ENCODE measurements at places on chromosomes 6 and 20. TPM values are rescaled to one million over a fixed set of nuclear protein-coding genes. Genes with fewer than 3 reads are reported as not detected.

GRCh38 chr6:108403236-108403635 is 108.4 kb downstream of the AFG1L start:
- no peak overlapping the region for H3K27ac ChIP-seq
- H3K4me1 ChIP-seq: no peaks in the 10 kb centered on the region
- no peaks in the 10 kb centered on the region for H3K27me3 ChIP-seq
- DNase-seq: no peak

- no peak overlapping the region for H3K4me3 ChIP-seq
- H3K4me1 ChIP-seq: peaks cover 3% of the 10 kb centered on the region
- no peak overlapping the region for H3K27ac ChIP-seq
- no peaks in the 10 kb centered on the region for H3K27me3 ChIP-seq
These were observed 84.1 kb downstream of the SLC23A2 start for GRCh38 chr20:4916971-4917881.

BPI gene
- not detected for total RNA-seq

- no peak overlapping the region for H3K27ac ChIP-seq
- DNase-seq: no peak
- H3K4me1 ChIP-seq: no peaks in the 10 kb centered on the region
- H3K4me3 ChIP-seq: no peak overlapping the region
- no peaks in the 10 kb centered on the region for H3K27me3 ChIP-seq
These were observed 113.7 kb downstream of the PHACTR3 start for GRCh38 chr20:59718071-59718470.

DNA sequence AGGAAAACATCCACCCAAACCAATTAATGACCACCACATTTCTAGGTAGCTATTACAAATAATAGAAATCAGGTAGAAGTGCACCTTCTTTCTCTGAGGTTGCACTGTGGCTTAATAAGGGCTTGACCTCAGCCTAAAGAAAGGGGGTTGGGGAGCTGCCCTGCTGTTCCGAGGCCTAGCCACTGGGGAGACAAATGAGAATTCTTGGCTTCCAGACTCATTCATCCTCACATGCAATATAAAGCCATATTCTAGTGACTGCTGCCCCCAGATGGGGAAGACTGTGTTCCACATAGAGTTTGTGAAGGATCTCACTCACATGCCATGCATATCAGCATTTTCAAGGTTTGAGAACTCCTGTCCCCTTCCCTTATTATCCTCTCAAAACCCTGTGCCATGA is 22.9 kb downstream of the SAYSD1 start:
- no peak overlapping the region for H3K4me3 ChIP-seq
- no peaks in the 10 kb centered on the region for H3K36me3 ChIP-seq
- peaks cover 6% of the 10 kb centered on the region for H3K4me1 ChIP-seq
- peaks cover 40% of the 10 kb centered on the region for H3K27me3 ChIP-seq

GRCh38 chr6:156167016-156167624 is 610.1 kb upstream of the ARID1B start:
- no peak overlapping the region for H3K4me3 ChIP-seq
- no peaks in the 10 kb centered on the region for H3K36me3 ChIP-seq
- no peaks in the 10 kb centered on the region for H3K27me3 ChIP-seq

GRCh38 chr20:52039790-52040189 is 151.8 kb downstream of the ZFP64 start:
- no peaks in the 10 kb centered on the region for H3K27me3 ChIP-seq
- no peak for DNase-seq
- no peaks in the 10 kb centered on the region for H3K4me1 ChIP-seq
- H3K27ac ChIP-seq: no peak overlapping the region
- no peak overlapping the region for H3K4me3 ChIP-seq
- no peaks in the 10 kb centered on the region for H3K36me3 ChIP-seq

GRCh38 chr20:31712564-31713311 is 9.9 kb downstream of the BCL2L1 start:
- peaks cover 10% of the 10 kb centered on the region for H3K36me3 ChIP-seq
- H3K27ac ChIP-seq: peak overlapping the region; percentile 97
- peaks cover 55% of the 10 kb centered on the region for H3K4me1 ChIP-seq
- no peaks in the 10 kb centered on the region for H3K27me3 ChIP-seq
- H3K4me3 ChIP-seq: peak overlapping the region; percentile 26

DNA sequence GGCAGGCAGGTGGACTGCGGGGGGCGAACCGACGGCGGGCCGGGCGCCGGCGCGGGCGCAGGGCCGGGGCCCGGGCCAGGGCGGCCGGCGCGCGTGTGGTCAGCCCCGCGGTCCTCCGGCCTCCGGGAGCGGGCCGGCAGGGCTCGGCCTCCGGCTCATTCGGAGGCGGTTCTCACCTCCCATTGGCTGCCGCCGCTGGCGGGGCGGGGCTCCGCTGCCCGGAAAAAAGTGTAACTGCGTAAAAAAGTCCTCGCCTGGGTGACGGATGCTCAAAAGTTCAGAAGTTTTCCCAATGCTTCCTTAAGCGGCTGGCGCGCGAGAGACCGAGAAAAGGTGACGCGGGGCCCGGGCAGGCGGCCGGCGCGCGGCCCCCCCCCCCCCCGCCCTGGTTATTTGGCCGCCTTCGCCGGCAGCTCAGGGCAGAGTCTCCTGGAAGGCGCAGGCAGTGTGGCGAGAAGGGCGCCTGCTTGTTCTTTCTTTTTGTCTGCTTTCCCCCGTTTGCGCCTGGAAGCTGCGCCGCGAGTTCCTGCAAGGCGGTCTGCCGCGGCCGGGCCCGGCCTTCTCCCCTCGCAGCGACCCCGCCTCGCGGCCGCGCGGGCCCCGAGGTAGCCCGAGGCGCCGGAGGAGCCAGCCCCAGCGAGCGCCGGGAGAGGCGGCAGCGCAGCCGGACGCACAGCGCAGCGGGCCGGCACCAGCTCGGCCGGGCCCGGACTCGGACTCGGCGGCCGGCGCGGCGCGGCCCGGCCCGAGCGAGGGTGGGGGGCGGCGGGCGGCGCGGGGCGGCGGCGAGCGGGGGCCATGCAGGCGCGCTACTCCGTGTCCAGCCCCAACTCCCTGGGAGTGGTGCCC is at the start of gene FOXC1:
FOXC1 (plus strand) TSS at position 268 of the 849 bp plus-strand sequence; CDS start at position 799, 531 bp downstream.
- peaks cover 13% of the 10 kb centered on the region for H3K27me3 ChIP-seq
- H3K4me1 ChIP-seq: no peaks in the 10 kb centered on the region

DNA sequence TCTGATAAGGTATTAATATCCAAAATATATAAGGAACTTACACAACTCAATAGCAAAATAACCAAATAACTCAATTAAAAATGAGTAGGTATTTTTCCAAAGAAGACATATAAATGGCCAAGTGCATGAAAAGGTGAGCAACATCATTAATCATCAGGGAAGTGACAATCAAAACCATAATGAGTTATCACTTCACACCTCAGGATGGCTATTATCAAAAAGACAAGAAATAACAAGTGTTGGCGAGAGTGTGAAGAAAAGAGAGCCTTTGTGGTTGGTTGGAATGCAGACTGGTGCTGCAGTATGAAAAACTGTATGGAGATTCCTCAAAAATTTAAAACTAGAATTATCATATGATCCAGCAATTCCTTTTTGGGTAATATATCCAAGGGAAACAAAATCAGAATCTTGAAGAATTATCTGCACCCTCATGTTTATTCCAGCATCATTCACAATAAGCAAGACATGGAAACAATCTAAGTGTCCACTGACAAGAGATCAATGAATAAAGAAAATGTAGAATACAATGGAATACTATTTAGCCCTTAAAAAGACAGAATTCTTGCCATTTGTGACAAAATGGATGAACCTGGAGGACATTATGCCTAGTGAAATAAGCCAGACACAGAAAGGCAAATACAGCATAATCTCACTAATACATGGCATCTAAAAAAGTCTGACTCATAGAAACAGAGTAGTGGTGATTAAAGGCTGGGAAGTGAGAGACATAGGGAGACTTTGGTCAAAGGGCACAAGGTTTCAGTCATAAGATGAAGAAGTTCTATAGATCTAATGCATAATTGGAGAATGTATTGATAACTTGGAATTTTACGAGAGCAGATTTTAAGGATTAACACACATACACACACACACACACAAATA is 175.6 kb downstream of the FOXA2 start:
- H3K27ac ChIP-seq: no peak overlapping the region
- H3K4me1 ChIP-seq: no peaks in the 10 kb centered on the region
- no peaks in the 10 kb centered on the region for H3K36me3 ChIP-seq
- no peak for DNase-seq
- no peaks in the 10 kb centered on the region for H3K27me3 ChIP-seq
- H3K4me3 ChIP-seq: no peak overlapping the region

DNA sequence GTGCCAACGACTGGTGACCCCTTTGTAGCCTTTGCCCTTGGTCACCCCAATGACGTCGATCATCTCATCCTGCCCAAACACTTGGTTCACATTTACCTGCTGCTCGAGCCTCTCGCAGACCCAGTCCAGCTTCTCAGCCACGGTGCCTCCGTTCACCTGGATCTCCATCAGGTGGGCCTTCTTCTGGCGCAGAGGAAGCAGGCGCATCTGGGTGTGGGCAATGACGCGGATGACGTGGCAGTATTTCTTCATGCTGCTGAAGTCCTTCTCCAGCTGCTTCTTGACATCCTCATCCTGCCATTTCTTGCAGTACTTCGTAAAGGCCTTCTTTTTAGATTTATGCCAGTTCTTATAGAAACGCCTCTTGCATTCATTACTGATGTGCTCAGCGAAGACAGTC is 46.9 kb upstream of the SEC63 start:
- no peak overlapping the region for H3K4me3 ChIP-seq
- no peak for DNase-seq
- H3K4me1 ChIP-seq: no peaks in the 10 kb centered on the region
- no peak overlapping the region for H3K27ac ChIP-seq

DNA sequence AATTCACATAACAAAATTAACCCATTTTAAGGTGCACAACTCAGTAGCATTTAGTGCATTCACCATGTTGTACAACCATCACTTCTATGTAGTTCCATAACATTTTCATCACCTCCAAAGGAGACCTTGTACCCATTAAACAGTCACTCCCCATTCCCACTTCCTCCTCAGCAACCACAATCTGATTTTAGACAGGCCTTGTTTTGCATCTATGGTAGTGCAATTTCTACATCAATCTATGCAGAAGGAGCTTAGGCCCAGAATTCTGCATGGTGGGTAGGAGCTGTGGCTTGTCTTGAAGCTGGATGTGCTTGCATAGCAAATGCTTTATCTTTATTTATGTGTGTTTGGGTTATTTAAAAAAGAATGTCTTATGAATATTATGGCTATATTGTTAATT is 13.5 kb upstream of the HLA-DQA1 start:
- no peaks in the 10 kb centered on the region for H3K36me3 ChIP-seq
- no peak for DNase-seq
- no peak overlapping the region for H3K27ac ChIP-seq
- H3K27me3 ChIP-seq: no peaks in the 10 kb centered on the region

- DNase-seq: no peak
- H3K27me3 ChIP-seq: no peaks in the 10 kb centered on the region
- no peak overlapping the region for H3K27ac ChIP-seq
- H3K4me1 ChIP-seq: no peaks in the 10 kb centered on the region
- H3K36me3 ChIP-seq: peaks cover 8% of the 10 kb centered on the region
These were observed 39.0 kb downstream of the DSTN start for GRCh38 chr20:17608701-17609497.

- no peak overlapping the region for H3K4me3 ChIP-seq
- no peaks in the 10 kb centered on the region for H3K27me3 ChIP-seq
- no peak for DNase-seq
- no peak overlapping the region for H3K27ac ChIP-seq
- no peaks in the 10 kb centered on the region for H3K4me1 ChIP-seq
These were observed 204.2 kb downstream of the ANKRD60 start for GRCh38 chr20:58024241-58024721.

- H3K4me1 ChIP-seq: no peaks in the 10 kb centered on the region
- no peak overlapping the region for H3K27ac ChIP-seq
- H3K36me3 ChIP-seq: no peaks in the 10 kb centered on the region
- no peaks in the 10 kb centered on the region for H3K27me3 ChIP-seq
These were observed 101.6 kb downstream of the TMEM200A start for GRCh38 chr6:130467146-130468050.

DNA sequence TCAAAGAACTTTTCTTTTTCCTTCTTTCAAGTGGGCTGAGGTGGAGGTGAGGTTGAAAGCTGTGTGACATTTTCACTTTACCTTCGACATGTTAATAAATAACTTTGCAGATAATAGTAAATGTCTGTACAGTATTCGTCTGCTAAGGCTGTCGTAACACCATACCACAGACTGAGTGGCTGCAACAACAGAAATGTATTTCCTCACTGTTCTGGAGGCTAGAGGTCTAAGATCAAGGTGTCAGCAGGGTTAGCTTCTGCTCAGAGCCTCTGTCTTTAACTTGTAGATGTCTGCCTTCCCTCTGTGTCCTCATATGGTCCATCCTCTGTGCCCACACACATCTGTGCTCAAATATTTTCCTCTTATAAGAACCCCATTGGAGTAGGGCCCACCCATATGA is 14.9 kb downstream of the PHACTR2 start:
- DNase-seq: no peak
- no peak overlapping the region for H3K4me3 ChIP-seq
- no peaks in the 10 kb centered on the region for H3K27me3 ChIP-seq
- H3K36me3 ChIP-seq: no peaks in the 10 kb centered on the region
- H3K27ac ChIP-seq: no peak overlapping the region

GRCh38 chr6:123913863-123914262 is 110.2 kb downstream of the NKAIN2 start:
- H3K27me3 ChIP-seq: no peaks in the 10 kb centered on the region
- H3K36me3 ChIP-seq: no peaks in the 10 kb centered on the region
- DNase-seq: no peak
- no peaks in the 10 kb centered on the region for H3K4me1 ChIP-seq
- no peak overlapping the region for H3K4me3 ChIP-seq

OOEP gene
- total RNA-seq: not detected

CGA gene
- total RNA-seq: not detected

PROKR2 gene
- not detected for total RNA-seq

LAMA5 gene
- 145 TPM for total RNA-seq
